ENCODE measurements at places on chromosomes 4 and X.

- no peak for DNase-seq
These were observed 298.9 kb upstream of the PUDP start for GRCh38 chrX:7446815-7447214.

DNA sequence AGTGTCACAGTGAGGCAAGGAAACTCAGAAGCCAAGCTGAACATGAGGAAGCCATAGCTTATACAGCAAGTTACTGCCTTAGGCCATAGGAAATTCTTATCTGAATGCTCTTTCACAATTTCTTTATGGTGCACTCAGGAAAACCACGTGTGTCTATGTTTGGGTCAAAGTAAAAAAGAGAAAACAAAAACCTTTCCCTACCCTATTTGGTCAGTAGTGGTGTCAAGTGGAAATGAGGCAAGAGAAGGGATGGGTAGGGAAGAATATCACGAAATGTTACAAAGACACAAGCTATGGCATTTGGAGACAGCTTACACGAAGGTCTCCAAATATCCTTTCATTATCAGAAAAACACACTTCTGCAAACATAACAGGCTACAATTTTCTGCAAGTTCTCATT lies 83.4 kb upstream of the INPP4B start:
- DNase-seq: no peak

- no peak for DNase-seq
These were observed 8.6 kb upstream of the GPRIN3 start for GRCh38 chr4:89316211-89316610.

DNA sequence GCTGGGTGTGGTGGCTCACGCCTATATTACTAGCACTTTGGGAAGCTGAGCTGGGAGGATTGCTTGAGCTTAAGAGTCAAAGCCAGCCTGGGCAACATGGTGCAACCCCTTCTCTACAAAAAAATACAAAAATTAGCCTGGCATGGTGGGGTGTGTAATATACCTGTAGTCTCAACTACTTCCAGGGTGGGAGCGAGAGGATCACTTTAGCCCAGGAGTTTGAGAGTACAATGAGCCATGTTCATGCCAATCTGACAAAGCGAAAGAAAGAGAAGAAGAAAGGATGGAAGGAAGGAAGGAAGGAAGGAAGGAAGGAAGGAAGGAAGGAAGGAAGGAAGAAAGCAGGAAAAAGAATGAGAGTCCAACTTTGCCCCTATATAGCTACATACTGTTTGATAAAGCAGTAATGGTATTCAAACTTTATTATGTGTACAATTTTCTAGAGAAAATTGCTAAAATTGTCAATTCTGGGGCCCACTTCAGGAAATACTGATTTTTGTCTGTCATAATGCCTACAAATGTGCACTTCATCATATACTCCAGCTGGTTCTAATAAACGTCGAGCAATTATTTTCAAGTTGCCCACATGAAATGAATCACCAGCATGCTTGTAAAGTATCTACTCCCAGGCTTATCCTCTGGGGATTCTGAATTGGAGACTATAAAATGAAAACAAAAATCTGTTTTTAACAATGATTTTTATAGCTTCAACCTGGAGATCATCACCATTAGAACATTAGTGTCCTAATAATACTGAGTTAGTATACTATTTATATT lies 132.3 kb downstream of the NDST4 start:
- DNase-seq: no peak

DNA sequence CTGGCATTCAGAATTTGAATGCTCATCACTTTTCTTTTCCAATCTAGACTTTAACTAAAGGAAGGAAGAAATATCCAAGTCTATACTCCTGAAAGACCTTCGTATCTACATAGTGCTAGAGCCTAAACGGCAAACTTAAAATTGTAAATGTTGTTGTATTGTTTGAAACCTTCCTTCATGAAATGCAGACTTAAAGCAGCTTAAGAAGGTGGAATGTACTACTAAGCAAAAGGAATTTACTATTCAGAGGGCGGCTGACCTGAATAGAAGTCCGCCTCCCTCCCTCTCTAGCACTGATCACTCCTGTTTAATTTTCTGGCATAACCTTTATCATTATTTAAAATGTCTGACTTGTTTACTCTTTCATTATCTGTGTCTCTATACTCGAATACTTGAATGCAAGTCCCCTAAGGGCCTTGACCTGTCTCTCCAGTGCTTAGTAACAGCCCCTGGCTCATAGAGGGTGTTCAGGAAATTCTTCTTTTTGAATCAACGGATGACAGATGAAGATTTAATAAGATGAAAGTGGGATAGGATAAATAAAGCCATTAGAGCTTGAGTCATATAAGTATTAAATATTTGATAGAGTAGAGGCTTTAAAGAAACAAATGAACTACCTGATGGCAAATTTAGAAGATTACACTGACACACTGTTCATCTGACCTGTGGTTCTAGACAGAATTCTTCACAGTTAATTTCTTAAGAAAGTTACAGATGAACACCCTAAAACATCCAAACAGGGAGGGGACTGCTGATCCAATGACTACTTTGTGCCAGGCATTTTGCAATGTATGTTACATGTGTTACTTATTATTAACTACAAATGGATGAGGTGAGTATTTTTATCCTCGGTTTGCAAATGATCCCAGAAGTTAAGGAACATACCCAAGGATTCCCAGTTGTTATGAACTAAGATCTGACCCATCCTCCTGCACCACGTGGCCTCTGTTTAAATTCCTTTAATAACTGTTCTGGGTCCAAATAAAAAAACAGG lies 20.2 kb upstream of the RBPJ start:
- no peak for DNase-seq

GRCh38 chrX:133493366-133493765 lies 78.1 kb upstream of the GPC4 start:
- DNase-seq: no peak

DNA sequence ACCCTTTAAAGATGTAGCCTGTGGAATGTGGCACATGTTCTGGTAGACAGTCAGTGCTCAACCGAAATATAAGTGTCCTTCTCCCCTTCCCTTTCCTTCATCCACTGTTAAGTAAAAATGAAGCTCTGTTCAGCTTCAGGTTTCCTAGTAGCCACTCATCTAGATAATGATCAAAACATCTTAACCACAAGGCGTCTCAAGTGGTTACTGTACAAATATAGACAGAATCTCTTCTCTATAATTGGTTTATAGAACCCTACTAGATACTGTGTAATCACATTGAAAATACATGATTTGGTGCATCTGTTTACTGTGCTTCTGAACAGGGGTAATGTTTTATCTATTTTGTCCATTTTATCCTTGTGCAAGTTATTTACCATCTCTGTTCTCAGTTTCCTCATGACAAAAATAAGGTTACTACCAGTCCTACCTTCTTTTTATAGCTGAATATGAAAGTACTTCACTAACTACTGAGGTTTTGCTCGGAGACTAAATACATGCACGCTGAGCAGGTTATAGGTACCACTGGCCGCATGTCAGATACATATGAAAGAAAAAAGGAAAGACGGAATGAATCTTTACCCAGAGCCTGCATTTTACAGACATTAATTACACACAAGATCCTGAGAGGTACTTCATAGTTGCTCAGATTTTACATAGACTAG lies 20.3 kb upstream of the SLC25A4 start:
- DNase-seq: no peak

- peak; percentile 36 for DNase-seq
These were observed 132.3 kb downstream of the CBR4 start for GRCh38 chr4:168877511-168878491.

GRCh38 chrX:19683817-19684216 lies 168.5 kb upstream of the MAP3K15 start:
- no peak for DNase-seq

GRCh38 chr4:177573507-177573906 lies 131.3 kb upstream of the AGA start:
- DNase-seq: no peak

- DNase-seq: no peak
These were observed 70.9 kb upstream of the FAM9C start for GRCh38 chrX:13115146-13115855.

DNA sequence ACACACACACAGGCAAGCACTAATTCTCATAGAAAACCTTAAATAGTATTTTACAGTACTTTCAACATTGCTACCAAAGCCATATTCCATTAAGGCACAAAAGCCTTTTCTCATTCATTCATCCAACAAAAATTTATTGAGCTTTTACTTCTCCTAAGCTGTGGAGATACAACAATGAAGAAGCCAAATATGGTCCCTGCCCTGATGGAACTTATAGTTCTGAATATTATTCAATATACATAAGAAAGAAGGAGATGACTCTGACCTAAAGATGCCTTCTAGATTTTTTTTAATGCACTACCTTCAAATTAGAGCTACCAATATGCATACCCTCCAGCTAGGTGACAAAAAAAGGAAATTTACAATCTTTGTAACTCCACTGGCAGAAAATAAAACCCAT lies 90.0 kb upstream of the WDR44 start:
- no peak for DNase-seq

GRCh38 chr4:18536428-18536827 lies 514.9 kb upstream of the LCORL start:
- DNase-seq: no peak

Measured in heart right ventricle (tissue), 16 donors.